ENCODE measurements at places on chromosomes 7 and 10.

DNA sequence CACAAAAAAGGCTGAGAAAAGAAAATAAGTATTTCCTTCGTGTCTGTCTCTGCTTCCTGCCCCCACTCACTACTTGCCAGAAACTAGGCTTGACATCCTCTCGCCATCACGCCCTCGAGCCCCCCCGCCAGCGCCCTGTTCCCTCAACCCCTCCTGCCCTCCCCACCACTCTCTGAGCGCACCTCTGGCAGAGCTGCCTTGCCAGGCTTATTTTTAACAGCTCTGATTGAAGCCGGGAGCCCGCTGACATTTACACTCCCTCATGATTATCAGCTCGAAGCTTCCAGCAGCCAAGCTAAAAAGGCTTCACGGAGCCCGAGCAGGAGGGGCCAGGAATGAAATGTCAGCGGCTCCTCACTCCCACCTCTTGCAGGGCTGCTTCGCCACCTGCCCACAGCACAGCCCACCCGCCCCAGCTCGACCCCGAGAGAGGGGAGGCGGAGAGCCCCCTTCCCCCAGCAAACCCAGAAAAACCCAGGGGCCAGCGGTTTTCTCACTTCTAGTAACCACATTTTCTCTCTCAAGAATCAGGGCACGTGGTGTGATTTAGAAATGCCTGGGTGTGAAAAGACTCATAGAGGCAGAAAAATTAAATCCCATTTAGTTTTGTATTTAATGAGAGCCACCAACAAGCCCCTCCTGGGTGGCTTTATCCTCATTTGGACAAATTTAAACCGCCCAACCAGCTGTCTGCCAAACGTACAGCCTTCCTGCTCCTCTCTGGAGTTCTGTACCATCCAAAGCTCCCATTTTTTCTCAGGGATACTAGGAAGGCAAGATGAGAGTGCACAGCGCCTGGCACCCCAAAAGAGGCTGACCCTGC lies 89.3 kb downstream of the SLIT1 start:
- no peak overlapping the region for H3K27ac ChIP-seq
- no peak overlapping the region for H3K4me3 ChIP-seq
- peaks cover 10% of the 10 kb centered on the region for H3K27me3 ChIP-seq

DNA sequence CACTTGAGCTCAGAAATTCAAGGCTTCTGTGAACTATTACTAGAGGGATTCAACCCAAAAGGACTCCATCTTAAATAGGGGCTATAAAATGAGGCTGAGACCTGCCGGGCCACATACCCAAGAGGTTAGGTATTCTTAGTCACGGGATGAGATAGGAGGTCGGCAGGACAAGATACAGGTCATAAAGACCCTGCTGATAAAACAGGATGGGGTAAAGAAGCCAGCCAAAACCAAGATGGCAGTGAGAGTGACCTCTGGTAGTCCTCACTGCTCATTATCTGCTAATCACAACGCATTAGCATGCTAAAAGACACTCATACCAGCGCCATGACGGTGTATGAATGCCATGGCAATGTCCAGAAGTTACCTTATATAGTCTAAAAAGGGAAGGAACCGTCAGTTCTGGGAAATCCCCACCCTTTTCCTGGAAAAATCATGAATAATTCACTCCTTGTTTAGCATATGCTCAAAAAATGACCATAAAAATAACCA lies 101.2 kb upstream of the TRIM24 start:
- H3K27ac ChIP-seq = no peak overlapping the region
- no peak for DNase-seq
- H3K27me3 ChIP-seq = no peaks in the 10 kb centered on the region
- H3K4me3 ChIP-seq = no peak overlapping the region
- no peaks in the 10 kb centered on the region for H3K36me3 ChIP-seq

DNA sequence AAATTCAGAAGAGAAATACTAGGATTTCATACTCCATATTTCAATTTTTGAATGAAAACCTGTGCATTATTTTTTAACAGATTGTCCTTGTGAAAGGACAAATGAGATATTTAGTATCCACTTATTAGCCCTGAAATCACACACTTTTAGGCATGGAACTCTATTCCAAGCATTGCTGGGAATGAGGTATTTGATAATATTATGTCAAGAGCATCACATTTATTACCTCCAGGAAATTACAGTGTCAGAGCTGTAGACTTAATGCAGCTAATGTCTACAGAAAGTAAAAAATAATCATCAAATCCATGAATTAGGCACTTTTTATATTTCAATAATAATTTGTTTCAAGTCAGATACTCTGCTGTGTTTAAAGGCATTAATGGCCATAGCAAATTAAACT lies 753.8 kb downstream of the REEP3 start:
- H3K4me1 ChIP-seq = no peaks in the 10 kb centered on the region
- no peak overlapping the region for H3K4me3 ChIP-seq
- H3K27ac ChIP-seq = no peak overlapping the region
- no peak for DNase-seq
- H3K27me3 ChIP-seq = no peaks in the 10 kb centered on the region
- H3K36me3 ChIP-seq = no peaks in the 10 kb centered on the region

- DNase-seq = no peak
- H3K4me1 ChIP-seq = no peaks in the 10 kb centered on the region
- no peaks in the 10 kb centered on the region for H3K27me3 ChIP-seq
- peaks cover 48% of the 10 kb centered on the region for H3K36me3 ChIP-seq
Observed at GRCh38 chr7:92039900-92040299, 94.4 kb downstream of the CYP51A1 start.

- DNase-seq = no peak
- H3K27ac ChIP-seq = no peak overlapping the region
- no peaks in the 10 kb centered on the region for H3K27me3 ChIP-seq
- no peaks in the 10 kb centered on the region for H3K36me3 ChIP-seq
- no peaks in the 10 kb centered on the region for H3K4me1 ChIP-seq
- no peak overlapping the region for H3K4me3 ChIP-seq
Observed at GRCh38 chr7:36214608-36215456, 61.8 kb downstream of the EEPD1 start.

DNA sequence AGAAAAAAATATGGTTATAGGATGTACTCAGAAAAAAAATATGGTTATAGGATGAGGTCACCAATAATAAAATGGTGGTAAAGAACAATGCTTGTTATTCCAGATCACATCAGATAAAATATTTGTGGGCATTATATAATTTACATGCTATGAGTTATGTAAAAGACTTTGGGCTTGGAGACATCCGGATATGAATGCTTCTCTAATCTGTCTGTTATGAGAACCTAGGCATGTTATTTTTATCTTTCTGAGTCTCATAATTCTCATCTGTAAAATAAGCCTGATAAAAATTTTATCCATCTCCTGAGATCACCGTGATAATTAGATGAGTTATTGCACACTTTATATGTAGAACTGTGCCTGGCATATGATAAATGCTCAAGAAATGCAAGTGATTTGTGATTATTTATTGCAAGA lies 37.8 kb downstream of the DKK1 start:
- no peaks in the 10 kb centered on the region for H3K36me3 ChIP-seq
- no peak overlapping the region for H3K4me3 ChIP-seq
- no peak for DNase-seq
- no peaks in the 10 kb centered on the region for H3K4me1 ChIP-seq
- no peak overlapping the region for H3K27ac ChIP-seq

GRCh38 chr10:69334302-69335062 lies 56.2 kb downstream of the HK1 start:
- H3K4me3 ChIP-seq = no peak overlapping the region
- peak overlapping the region; percentile 69 for H3K27ac ChIP-seq
- no peaks in the 10 kb centered on the region for H3K27me3 ChIP-seq
